ENCODE measurements at places on chromosomes 3 and 15.

DNA sequence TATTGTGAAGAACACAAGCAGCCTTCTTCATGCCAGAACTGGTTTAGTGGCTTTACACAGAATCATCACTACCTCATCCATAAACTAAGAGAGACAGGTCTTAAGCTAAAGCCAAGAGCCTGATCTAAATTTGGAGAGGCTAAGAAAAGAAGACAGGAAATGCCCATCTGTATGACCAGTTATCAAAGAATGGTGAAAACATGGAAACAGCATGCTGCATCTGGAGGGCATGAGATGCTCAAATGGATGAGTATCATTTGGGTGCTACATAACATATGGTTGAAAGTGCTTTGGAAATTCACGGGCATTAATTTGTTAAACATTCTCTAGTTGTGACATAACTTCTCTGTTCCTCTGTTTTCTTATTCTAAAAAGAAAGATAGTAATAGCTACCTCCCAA, 112.5 kb downstream of the CPNE4 start:
- no peak for DNase-seq

DNA sequence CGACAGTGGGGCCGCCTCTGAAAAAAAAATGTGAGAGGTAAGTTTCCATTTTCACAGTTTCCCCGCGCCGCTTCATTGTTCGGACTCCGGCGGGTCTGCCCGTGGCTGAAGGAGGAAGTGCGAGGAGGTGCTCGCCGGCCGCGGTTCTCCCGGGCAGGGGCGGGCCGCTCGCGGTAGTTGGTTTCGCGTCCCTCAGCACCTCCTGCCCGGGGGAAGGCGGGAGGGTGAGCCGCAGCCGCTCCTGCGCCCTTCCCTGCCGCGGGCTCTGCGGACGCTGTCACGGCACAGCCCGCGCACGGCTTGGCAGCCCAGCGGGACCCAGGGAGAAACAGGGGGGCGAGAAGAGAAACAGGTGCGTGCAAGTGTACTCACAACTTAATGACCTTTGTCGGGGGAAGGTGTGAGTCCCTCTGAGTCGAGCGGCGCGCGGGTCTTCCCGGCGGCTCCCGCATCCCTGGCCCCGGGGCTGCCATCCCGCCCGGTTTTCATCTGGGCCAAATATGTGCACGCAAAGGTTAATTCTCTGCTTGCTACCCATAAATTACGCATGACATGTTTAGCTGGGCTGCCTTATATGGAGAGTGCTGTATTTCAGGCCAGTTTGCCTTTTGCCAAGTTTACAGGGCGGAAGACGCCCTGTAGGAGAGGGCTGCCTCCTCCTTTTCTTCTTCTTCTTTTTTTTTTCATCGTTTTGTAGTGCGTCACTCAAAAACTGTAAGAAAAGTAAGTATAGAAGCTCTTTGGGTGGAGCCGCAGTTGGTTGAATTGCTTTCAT, 514 bp downstream of the MBNL1 start:
- peak; percentile 79 for DNase-seq

DNA sequence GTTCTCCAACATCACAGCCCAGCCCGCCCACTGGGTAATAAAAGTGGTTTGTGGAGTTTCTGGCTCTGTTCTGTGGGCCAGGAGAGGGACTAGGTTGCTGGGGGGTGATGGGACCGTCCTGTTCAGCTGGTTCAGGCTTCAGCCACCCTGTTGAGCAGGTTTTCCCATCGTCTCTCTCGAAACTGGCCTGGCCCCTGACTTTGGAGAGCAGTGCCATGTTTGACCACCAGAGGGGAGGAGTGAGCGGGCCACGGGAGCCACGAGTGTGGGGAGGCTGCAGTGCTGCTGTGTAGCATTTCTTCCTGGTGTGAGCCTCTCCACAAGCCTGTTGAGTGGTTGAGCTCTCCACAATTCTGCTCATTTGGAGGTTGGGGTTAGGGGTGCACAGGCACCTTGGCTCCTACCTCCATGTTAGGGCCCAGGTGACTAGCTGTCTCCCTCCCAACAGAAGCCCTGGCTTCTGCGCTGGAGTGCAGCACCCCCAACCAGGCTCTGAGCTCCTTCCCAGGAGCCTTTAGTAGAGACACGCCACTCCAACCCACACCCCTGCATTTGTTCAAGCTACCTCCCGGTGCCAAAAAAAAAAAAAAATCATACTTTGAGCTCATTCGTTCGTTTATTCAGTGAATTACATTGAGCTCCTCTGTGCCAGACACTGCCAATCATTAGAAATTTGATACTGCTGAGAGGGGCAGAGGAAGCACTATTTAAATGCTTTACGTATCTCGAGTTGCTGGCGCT, 13.9 kb downstream of the SPINT1 start:
- DNase-seq, result peak; percentile 29

DNA sequence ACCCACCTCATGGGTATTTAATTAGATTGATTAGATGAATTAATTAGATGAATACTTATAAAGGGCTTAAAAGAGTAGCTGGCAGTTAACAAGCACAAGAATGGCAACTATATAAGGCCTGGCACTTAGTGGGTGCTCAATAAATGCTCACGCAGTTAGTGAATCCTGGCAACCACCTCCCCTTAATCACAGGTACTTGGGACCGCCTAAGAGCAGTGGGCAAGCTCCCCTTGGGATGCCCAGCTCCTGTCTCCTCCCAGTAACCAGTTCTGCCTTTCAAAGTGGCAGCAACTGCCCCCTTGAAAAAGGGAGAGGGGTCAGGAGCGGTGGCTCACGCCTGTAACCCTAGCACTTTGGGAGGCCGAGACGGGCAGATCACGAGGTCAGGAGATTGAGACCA, 4.6 kb downstream of the LYZL4 start:
- DNase-seq, result no peak

DNA sequence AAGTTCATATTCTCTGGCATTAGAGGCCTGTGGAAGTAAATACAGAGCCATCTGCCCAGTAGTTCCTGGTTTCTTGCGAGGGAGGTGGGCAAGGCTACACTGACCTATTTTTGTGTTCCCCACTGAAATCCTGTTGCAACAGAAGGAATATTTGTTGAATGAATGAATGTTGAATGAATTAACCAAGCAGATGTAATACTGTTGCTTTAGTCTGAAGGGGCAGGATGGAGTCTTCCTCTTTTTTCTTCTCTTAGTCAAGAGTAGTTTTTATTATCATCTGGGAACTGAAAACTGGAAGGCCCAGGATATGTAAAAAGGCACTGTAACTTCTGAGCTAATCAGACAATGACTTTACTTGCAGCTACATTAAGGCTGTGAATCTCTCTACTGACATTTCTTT, 17.1 kb downstream of the BLOC1S6 start:
- no peak for DNase-seq

DNA sequence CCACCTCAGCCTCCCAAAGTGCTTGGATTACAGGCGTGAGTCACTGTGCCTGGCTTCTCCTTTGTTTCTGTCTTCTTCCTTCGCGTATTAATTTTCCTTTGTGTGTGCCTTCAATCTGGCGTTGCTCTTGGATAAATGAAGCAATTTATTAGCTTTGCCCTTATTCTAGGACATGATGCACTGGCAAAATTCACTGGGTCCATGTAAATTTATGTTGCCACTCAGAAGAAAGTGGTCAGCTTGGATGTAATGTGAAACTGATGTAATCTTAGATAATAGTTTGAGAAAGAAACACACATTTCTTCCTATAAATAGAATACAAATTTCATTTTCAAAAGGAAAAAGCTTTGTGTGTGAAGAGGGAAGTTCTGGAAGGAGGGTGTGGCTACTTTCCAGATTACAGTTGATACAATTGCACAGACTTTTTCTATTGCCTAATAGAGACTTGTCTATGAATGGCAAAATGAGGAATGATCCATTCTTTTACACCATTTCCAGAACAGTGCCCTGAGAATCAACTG, 23.3 kb upstream of the ATP1B3 start:
- no peak for DNase-seq

GRCh38 chr3:55875113-55875512, 388.0 kb upstream of the WNT5A start:
- DNase-seq, result no peak

- peak; percentile 66 for DNase-seq
Measured at GRCh38 chr15:62887113-62887570, 155.4 kb upstream of the TPM1 start.

DNA sequence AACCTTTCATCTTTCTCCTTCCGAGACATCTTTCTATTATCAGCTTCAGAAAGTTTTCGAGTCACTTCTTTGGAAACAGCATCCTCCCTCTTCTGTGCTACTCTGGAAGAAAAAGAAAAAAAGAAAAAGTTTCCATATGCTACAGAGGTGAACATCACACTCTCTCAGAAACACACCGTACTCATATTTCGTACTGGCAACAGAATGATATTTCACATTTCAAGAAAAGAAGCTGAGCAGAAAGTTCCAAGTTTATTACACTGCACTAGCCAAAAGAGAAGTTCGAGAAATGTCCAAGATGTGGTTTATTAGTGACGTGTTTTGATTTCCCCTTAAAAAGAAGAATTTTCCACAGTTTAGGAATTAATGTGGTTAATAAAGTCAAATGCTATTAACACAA, 6.0 kb downstream of the SSR3 start:
- no peak for DNase-seq

GRCh38 chr3:101890716-101891115, 41.4 kb downstream of the NFKBIZ start:
- peak; percentile 33 for DNase-seq

Measured in astrocyte of the cerebellum (primary cell).